Thoracic aorta (tissue), 2 donors: ENCODE measurements at places on chromosomes 5 and 9.

GRCh38 chr9:86716326-86716922 lies 230.9 kb downstream of the GAS1 start:
- no peak for DNase-seq

DNA sequence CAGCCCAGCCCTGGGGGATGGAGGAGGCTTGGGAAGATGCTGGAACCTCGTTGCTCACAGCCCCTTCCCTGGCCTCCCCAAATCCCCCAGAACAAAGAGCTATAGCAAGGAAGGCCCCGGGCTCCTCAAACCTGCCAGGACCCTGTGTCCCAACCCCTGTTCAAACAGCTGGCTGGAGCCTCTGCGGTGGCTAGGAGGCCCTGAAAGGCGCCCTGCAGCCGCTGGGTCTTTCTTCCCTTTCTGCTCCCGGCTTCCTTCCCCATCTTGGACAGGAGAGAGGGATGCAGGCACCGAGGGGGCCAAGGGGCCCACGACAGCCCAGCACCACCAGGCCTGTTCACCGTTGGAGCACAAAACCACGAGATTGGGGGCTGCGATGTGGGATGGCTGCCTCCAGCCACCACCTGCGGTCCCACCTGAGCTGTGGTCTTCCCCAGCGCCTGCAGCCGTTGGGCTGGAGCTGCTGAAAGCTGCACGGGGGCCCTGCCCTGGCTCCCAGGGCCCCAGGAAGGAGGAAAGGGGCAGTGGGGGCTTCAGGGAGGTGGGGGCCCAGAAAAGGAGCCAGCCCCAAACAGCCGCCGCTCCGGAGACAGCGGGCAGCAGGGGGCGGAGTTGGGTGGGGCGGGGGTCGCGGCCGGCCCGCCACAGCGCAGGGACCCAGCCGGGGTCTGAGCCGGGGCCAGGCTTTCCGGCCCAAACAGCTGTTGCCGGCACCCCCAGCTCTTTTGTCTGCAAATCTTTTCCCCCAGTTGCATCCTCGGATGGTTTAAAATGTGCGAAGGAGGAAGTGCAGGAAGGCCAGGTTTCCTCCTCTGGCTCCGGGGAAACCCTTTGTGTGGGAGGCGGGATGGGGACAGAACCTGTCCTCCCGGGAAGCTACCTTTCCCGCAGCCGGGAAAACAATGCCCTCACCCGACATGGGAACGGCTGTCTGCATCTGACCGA lies 16.1 kb downstream of the NOTCH1 start:
- no peak for DNase-seq

DNA sequence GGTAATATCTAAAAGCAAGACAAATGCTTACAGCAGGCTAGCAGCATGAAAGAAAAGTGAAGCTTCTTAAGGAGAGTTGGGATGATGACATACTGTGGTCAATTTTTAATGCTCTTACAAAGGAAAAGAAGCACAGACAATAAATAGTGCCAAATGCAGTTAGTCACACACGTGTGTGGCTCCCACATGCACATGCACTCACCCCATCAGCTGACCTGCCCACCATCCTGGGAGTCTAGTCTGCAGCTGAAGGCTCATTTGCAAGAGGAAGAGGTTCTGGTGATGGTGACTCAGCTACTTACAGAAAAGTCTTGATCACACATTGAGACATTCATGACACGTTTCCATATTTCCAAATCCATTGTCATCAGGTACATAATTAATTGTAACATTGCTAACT lies 129.3 kb downstream of the MRPL36 start:
- DNase-seq = no peak

GRCh38 chr5:172438319-172438668 lies 16.0 kb downstream of the SH3PXD2B start:
- no peak for DNase-seq
